Right ventricle myocardium superior (tissue), 1 donor: ENCODE measurements at places on chromosomes 3 and 15.
A peak's percentile ranks its signal among the peaks of the same experiment; 100 is the strongest.

DNA sequence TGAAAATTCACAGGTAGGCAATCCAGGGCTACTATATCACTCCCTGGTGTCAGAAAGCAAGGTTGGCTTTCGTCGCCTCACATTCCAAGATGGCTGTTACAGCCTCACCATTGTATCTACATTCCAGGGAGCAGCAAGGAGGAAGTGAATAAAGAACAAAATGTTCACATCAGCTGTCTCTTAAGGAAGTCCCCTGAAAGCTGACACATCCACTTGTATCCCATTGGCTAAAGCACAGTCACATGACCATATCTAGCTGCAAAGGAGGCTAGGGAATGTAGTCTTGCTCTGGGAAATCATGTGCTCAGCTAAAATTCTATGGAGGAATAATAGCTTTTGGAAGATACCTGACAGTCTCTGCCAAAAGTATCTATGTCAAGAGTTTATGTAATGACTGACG is 12.8 kb upstream of the GATA2 start:
- DNase-seq = no peak

DNA sequence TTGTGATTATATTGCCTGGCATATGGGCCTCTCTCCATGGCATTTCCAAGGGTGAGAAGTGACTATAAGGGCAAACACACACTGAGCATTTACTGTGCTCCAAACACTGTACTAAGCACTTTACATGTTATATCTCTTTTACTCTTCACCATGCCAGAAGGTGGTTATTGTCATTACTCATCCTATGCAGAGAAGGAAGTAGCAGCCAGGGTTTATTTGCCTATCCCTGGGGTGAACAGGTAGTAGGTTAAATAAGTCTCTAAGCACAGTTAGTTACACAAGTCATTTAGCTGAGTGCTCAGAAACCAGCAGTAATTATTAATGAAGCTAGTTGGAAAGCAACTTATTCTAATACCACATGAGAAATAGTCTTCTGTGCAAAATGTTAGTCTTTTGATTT is 109.9 kb upstream of the SYNPR start:
- no peak for DNase-seq

DNA sequence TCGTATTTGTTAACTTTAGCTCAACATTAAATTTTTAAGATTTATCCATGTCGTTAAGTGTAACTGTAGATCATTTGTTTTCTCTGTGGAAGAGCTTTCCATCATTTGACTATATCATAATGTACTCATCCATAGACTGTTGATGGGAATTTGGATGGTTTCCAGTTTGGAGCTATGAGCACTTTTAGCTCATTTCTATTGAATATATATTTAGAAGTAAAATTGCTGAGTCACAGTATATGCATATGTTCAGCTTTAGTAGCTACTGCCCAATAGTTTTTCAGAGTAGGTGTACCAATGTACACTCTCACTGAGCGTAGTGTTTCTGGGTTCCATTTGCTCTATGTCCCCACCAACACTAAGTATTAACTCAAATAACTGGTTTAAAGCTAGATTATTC is 263.0 kb downstream of the ULK4 start:
- DNase-seq = no peak

DNA sequence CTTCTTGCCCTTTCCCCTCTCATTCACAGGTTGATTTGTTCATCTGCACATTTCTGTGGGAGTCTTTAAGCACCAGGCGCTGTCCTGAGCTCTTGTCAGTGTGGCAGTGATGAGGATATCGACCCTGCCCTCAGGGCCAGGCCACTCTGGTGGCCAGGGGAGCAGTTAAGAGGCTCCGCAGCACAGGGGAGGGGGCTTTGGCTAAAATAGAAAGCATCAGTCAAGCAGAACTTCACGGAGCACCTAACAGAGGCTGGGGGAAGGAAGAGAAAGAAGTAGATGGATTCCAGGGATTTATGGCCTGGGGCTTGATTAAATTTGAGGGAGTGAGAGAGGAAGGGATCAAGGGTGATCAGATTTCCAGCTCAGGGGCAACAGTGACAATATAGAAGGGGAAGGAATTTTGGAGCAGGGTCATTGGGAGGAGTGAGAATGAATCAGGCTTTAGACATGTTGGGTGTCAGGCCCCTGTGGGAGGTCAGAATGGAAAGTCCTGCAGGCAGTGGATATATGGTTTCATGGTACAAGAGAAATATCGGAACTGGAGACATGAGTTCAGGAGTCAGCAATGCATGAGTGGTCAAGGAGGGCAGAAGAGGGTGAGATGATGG is 73.0 kb upstream of the GLCE start:
- no peak for DNase-seq

DNA sequence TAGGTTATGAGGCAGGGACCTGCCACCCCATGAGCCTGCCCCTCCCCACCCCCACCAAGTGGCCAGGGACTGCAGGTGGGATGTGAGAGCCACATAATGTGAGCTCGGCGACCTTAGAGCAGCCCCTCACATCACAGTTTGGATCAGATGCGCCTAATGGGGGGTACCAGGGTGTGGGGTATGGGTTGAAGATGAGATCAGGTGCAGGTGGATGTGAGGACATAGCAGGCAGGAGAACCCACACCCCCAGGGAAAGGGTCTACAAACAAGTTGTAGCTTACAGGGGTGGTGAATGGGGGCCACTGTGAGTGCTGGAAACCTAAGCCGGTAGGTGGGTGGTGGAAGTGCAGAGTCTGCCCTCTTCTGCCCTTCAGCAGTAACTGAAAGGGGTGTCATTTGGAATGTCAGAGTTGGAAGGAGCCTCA is 94.0 kb downstream of the CORO2B start:
- DNase-seq = no peak

- DNase-seq = no peak
Measured at GRCh38 chr3:162077108-162077507, 580.5 kb downstream of the OTOL1 start.

DNA sequence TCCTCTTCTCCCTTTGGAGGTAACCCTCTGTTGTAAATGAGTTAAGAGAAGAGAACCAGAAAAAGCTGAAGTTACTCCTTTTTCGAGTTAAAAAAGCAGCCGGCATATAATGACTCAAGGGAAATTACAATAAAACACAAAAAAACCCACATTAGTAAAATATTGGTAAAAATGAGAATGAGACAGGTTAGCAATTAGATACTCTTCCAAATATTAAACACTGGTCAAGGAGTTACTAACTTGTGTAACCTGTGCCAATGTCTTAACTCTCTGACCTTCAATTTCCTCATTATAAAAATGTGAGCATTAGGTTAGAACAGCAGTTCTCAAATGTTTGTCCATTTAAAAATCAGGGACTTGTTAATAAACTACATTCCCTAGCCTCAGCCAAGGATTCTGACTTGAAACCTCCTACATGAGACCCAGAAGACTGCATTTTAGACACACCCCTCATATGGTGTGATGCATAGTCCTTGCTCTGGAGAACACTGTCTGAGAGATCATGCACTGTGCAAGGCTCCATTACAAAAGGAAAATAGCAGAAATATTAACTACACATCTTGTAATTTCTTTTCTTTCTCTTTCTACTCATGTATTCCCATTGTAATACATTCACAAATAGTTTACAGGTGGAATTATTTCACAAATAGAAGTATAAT is 42.7 kb upstream of the TOP2B start:
- DNase-seq = no peak

DNA sequence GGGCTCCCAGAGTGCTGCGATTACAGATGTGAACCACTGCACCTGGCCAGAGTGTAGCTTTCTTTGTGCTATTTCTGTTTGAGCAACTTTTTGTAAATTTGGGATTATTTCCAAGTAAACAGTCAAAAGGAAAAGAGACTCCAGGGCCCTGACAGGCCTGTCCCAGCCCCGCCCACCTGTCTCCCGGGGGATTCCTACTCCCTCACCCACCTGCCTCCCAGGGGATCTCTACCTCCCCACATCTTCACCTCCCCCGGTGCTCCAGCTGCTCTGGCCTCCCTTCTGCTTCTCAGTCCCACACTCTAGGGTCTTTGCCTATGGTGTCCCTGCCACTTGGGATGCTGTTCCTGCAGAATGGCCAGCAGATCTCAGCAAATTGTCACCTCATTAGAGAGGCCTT is 7.0 kb downstream of the RHCG start:
- no peak for DNase-seq

DNA sequence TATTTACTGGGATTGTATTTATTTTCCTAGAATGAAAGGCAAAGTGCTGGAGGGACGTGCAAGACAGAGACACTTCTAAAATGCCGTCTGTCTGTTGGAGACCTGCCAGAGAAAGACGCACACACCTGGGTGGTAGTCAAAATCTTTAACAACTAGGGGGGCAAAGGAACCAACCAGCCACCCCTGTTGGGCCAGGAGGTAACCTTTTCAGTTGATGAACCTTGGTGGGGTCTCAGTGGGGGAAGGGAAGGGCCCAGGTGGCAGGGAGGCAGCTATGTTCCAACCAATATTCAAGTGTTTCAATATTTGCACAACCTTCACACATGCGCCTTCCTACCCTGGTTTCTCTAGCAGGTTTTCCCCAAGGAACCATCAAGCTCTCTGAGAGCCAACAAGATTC is 99.0 kb downstream of the MEGF11 start:
- DNase-seq = no peak

GRCh38 chr15:45855907-45856579 is 221.2 kb downstream of the SQOR start:
- no peak for DNase-seq

DNA sequence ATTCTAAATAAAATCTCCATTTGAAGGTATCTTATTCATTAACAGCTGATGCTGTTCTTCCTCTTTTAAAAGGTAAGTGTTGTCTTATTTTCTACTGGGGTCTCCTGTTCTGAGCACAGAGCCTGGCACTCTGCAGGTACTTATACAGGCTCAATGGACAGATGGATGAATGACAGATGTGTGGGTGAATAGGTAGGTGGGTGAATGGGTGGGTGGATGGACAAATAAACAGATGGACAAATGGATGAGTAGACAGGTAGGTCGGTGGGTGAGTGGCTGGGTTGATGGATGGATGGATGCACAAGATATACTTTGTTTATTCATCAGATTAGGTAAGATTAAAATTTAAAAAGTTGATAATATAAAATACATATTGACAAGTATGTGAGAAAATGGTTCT is 53.5 kb downstream of the SLC41A3 start:
- no peak for DNase-seq

- DNase-seq = no peak
Measured at GRCh38 chr15:77753939-77754338, 121.2 kb upstream of the LINGO1 start.

- peak; percentile 62 for DNase-seq
Measured at GRCh38 chr3:155079746-155080487, at the start of gene MME. MME (plus strand) TSS chr3:155080319; CDS start chr3:155084168, 3,849 bp downstream.

DNA sequence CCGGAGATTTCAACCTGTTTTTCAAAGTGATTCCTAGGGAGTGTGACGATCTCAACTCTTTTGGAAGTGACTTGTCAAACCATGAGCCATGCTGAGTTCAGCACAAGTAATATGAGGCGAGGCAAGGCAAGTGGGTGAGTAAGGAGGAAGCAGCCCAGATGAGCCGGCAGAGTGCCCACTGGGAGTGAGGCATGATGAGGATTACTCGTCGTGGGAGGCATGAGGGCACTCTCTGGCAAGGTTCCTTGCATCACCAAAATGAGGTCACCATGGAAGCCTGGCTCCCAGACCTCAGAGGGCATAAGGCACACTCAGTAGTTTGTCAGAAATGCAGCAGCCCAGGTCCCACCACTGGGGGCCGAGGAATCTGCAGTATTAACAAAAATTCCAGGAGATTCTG is 636.1 kb downstream of the MAGI1 start:
- peak; percentile 41 for DNase-seq

GRCh38 chr3:143252931-143253330 is 133.4 kb downstream of the CHST2 start:
- DNase-seq = no peak

GRCh38 chr15:65401611-65402240 is 21.0 kb downstream of the IGDCC4 start:
- DNase-seq = no peak

GRCh38 chr15:75042730-75043508 is 19.5 kb downstream of the PPCDC start:
- peak; percentile 92 for DNase-seq

GRCh38 chr3:4831580-4831950 is 147.7 kb upstream of the BHLHE40 start:
- DNase-seq = no peak

GRCh38 chr3:102036017-102036416 is 186.7 kb downstream of the NFKBIZ start:
- no peak for DNase-seq

- DNase-seq = no peak
Measured at GRCh38 chr3:136042608-136043221, 77.2 kb downstream of the PPP2R3A start.

GRCh38 chr3:141454906-141455602 is 31.8 kb upstream of the RASA2 start:
- no peak for DNase-seq

DNA sequence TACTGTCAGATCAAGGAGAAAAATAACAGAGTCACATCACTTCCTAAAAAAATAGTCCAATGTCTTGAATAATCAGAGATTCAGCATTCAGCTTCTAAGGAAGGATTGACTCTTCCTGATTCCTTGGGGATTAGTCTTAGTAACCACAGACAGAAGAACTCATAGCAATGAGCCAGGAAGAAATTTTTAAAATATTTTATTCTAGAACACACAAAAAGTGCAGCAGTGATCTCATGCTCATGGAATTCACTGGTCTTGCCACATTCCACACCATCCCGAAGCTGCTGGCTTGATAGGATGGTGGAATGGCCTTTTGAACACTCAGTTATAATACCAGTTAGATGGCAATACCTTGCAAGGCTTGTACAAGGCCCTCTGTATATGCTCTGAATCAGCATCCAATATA is 43.0 kb upstream of the ABI3BP start:
- no peak for DNase-seq

DNA sequence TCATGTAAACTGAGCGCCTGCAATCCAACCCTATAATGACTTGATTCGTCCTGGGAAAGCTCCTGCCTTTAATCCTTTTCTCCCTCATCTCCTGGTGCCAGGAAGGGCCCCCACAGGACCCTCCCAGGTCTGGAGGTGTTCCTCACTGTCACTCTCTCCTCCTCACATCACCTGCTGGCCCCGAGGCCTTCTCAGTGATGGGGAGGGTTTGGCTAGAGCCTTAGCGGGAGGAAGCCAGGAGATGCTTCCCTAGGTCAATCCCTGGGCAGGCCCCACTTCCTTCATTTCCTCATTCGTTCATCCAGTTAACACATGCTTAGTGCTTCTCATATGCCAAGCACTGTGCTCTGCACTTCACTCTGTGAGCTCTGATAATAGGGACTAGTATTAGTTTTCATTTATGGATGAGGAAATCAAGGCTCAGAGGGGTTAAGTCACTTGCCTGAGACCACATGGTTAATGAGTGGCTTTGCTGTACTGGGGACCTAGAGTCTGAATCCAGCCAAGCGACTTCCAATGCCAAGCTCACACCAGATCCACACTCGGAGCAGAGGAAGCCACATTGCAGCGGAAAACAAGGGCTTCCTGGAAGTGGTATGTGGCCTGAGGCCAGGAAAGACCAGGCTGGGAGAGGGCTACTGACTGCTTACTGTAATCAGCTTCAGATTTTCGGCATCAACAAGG is 50.3 kb upstream of the CHRNB4 start:
- no peak for DNase-seq

GRCh38 chr15:70187331-70187730 is 89.6 kb upstream of the TLE3 start:
- DNase-seq = no peak
